ENCODE measurements at places on chromosomes 5 and 9. TPM values are rescaled to one million over a fixed set of nuclear protein-coding genes. Genes with fewer than 3 reads are reported as not detected.

SLIT3 gene
- total RNA-seq = 69.2 TPM

SNCB gene
- total RNA-seq = not detected

CAVIN4 gene
- 1.6 TPM for total RNA-seq

BTNL3 gene
- not detected for total RNA-seq

CYLC2 gene
- total RNA-seq = not detected

NR5A1 gene
- not detected for total RNA-seq

ANKRD33B gene
- 2.0 TPM for total RNA-seq

BARHL1 gene
- not detected for total RNA-seq

PLPPR1 gene
- total RNA-seq = not detected

FCN2 gene
- total RNA-seq = not detected

ABO gene
- total RNA-seq = not detected

ZFP62 gene
- 17.5 TPM for total RNA-seq

ANKRD20A1 gene
- total RNA-seq = not detected

CRHBP gene
- 0.33 TPM for total RNA-seq

EGFLAM gene
- total RNA-seq = 2.9 TPM

ORM2 gene
- total RNA-seq = not detected

TPD52L3 gene
- not detected for total RNA-seq

SLC6A19 gene
- total RNA-seq = not detected

TRAPPC13 gene
- total RNA-seq = 19.7 TPM
